ENCODE measurements at places on chromosomes 7 and 10. TPM values are rescaled to one million over a fixed set of nuclear protein-coding genes. Genes with fewer than 3 reads are reported as not detected.

DNA sequence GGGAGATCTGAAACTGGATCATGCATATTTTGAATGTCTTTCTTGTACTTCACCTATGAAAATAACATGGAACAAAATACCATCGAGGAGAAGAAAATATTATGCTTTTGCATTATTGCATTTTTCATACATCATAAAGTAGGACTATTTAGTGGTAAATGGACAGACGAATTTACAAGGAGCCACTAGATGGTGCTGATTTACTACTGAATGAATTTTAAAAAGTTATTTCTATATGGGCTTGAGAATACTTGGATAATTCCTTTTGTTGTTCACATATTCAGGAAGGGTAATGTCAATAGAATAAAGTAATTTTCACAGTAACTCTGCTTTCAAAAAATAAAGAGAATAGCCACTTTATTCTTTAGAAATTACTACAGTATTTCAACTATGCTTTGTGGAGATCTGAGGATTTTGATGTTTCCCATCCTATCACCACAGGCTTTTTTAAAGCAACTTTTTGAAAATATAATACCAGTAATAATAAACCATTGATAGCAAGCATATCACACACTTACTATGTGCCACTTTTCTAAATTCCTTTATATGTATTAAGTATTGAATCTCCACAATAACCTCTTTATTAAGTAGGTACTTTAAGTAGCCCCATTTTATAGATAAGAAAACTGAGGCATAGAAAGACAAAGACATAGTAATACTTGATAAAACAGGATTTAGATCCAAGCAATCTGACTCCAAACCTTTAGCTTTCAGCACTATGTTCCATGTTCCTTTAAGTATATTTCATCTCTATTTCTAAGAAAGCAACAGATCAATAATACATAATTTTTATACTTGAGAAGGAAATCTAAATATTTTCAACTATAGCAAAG is 38.6 kb downstream of the NEBL start:
- peak; percentile 56 for DNase-seq

DNA sequence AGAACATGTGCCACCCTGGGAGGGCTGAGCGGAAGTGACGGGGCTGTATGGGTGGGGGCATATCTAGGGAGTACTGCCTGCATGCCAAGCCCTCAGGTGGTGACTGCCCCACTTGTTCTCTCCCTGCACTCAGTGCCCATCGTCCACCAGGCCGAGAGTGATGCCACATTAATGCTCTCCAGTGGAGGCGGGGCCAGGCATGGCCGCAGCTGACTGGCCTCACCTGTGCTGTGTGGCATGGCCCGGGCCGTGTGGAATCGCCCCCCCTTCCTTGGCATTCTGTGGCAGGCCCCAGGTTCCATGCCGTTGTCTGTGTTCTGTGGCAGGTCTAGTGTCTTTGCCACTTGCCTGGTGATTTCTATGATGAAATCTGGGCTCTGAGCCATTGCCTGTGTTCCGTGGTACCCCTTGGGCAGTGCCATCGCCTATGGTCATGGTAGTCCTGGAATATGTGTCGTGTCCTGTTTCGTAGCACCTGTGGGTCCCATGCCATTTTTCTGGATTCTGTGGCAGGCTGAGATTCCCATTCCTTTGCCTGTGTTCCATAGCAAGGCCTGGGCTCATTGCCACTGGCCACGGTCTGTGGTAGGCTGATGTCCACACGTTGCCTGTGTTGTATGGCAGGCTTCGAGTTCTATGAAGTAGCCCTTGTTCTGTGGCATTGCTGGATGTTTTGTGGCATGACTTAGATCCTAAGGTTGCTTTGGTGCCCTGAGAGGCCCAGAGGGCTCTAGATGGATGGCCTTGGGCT is 8.9 kb downstream of the FLNC start:
- no peak for DNase-seq

GRCh38 chr10:54666192-54666591 is 134.8 kb downstream of the PCDH15 start:
- DNase-seq = no peak

DNA sequence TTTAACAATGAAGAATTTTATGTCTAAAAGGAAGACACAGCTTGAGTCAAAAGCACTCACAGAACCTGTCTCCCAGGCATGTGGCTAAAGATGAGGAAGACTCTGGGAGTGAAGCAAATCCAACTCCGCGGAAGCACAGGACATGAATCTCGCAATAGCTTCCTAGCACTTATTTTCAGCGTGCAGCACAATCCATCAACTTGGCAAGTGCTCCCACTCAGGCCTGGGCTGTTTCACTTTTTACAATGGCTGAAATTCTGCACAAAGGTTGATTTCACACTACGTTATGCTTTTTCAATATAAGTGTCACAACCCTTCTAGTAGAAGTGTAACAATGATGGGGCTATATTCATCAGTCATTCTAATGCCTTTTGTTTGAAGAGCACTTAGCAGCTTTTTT is 180.2 kb downstream of the XPNPEP1 start:
- no peak for DNase-seq

- DNase-seq = no peak
These were observed 1.9 kb upstream of the NRF1 start for GRCh38 chr7:129609666-129610065.

DNA sequence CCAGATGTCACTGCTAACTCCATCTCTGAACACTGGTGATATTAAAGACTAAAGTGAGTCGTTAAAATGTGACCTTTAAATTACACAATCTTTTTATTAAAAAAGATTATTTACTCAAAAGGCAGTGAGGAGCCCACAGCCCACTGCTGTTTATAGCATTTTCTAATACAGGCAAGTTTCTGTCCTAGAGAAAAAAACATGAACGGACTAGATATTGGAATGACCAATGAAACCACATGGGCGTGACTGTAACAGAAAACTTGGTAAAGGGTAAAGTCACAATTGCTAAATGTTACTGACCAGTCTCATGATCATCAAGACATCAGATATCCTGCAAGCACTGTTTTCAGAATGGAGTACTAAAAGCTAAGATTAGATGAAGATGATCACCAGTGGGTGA is 78.7 kb downstream of the FEZF1 start:
- no peak for DNase-seq

- no peak for DNase-seq
These were observed 296.4 kb downstream of the DGKB start for GRCh38 chr7:14606101-14606500.

DNA sequence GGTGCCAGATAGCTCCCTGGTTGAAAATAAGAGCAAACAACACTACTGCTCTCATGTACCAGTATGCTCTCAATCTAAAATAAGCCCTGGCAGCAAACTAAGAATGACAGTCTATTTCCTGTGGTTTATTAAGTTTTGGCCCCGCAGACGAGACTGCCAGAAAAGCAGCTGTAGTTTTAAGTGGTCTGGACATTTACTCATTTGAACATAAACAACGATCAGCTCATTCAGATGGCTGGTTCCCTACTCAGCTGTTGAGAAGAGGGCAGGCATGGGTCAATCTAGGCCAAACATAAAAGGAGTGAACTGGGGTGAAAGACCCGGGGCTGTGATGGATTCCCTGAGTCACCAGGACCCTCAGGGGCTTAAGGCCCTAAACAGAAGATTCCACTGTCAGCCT is 4.5 kb downstream of the TRIL start:
- DNase-seq = peak; percentile 53

DNA sequence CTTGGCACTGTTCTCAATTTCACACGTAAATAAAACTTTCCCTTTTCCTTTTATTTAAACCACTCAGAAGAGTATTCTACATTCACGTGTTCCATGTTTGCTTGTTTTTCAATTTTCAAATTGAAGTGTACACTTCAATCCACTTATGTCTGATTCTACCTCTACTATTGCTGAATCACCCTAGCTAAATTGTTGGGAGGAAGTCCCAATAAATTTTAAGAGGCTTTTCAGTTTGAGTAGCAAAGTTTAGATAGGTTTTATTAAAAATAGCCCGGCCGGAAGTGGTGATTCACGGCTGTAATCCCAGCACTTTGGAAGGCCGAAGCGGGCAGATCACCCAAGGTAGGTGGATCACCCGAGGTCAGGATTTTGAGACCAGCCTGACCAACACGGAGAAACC is 1414.7 kb upstream of the CELF2 start:
- no peak for DNase-seq

DNA sequence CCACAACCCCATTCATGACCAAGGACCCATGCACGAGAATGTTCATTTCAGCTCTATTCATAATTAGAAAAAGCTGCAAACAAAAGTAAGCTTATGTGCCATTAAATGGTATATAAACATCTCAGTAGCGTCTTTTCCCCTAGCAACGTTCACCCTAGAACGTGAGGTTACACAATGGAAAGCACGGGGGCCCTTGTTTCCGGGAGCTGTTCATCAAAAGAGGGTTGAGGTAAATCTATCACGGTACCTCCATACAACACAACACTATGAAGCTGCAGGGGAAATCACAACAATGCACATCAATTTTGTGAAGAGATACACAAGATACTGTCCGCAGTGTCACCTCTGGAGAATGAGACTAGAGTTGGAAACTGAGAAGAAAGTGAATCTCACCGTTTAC is 80.9 kb upstream of the DDC start:
- DNase-seq = no peak

DNA sequence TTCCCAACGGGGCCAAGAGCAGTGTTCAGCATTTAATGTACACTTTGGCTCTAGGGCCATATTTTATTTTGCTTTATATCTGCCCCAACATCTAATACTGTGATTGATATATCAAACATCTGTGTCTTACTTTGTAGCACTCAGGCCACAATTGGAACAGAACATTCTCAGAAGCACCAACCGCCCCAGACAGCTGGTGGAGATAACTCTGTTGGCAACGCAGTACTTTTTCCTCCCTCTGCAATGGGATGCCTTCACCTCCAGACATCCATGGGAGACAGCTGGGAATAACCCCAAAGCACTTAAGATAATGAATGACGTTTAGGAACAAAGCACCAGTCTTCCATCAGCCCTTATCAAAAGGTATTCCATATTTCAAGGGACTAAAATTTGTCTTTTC is 57.4 kb downstream of the PIP4K2A start:
- DNase-seq = no peak

LIPN gene
- not detected for total RNA-seq

ANKRD61 gene
- not detected for total RNA-seq

CRTAC1 gene
- 2.2 TPM for total RNA-seq

GRCh38 chr7:15891151-15891881 is 204.8 kb upstream of the MEOX2 start:
- peak; percentile 31 for DNase-seq

GRCh38 chr7:2970861-2971260 is 72.8 kb downstream of the CARD11 start:
- no peak for DNase-seq

GRCh38 chr10:18044976-18045720 is 93.4 kb downstream of the SLC39A12 start:
- no peak for DNase-seq

DNA sequence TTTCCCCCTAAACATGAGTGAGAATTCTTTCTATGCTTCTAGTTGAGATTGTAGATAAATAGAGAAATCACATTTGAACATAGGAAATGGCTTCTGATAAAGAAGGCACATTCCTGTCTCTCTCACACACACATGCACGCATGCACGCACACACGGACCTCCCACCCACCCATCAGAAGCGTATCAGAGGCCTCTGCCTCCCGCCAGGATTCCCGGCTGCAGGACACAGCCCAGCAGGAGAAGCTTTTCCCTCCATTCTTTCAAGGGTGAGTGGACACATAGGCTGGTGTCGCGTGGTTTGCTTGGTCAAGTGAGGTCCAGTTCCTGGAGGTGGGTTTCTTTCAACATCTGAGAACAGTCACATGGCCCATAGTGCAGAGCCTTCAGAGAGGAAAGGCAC is 34.2 kb downstream of the KLF6 start:
- no peak for DNase-seq

GRCh38 chr10:25877296-25877695 is 56.7 kb upstream of the MYO3A start:
- DNase-seq = no peak

ASB15 gene
- not detected for total RNA-seq

DNA sequence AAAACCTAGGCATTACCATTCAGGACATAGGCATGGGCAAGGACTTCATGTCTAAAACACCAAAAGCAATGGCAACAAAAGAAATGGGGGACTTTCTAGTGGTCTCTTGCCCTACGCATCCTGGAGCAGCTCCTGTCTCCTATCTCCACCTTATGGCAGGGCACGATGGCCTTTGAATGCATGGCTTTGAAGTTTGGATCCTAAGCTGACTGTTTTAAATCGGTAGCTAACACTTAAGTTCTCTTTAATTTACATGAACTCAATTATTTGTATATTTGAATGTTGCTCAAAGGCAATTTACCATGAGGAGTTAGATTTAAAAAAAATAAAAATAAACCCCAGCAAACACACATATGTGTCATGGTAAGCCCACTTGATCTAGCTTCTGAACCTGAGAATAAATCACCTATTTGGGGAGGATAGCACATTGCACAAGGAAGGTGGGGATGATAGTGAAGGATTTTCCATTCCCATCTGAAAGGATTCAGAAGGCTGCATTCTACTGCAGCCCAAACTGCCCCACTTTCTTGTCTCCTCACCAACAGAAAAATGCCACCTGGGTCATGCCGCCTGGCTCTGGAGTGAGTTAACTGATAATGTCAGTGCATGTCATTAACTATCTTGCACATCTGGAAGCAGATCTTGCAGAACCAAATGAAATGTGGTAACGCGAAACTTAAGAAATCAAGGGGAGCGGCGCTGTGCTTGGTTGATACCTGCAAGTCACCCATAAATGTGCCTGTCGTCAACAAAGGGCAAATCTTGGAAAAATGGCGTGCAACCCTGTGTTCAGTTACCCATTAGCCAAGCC is 12.4 kb downstream of the KLF6 start:
- peak; percentile 31 for DNase-seq

DNA sequence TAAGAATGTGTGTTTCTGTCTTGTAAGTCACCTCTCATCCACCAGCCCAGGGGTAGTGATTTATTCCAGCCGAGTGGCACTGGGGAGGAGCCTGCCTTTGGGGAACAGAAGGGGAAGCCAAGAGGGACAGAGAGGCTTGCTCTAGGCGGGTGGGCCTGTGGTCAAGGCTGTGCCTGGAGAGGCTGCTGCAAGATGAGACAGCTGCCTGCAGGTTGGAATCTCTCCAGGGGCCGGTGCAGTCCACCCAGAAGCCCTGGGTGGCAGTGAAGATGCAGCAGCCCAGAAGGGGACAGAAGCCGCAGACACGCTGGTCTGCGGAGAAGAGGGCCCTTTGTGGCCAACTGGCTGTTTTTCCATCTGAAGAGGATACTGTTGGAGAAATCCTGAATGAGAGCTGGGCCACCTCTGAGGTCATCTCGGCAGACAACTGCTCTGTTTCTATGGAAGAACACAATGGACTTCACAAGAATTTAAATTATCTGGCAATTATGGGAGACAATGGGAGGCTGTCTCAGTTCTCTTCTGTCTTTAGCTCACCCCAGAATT is 175.7 kb downstream of the GFRA1 start:
- DNase-seq = no peak

Measured in lung microvascular endothelial cell (primary cell).